ENCODE measurements at places on chromosomes 11 and 22. TPM values are rescaled to one million over a fixed set of nuclear protein-coding genes. Genes with fewer than 3 reads are reported as not detected.
A peak's percentile ranks its signal among the peaks of the same experiment; 100 is the strongest.

- no peak for DNase-seq
Measured at GRCh38 chr11:129234978-129235377, 42.9 kb upstream of the ARHGAP32 start.

- DNase-seq, result no peak
Measured at GRCh38 chr22:42862045-42862734, 5.1 kb upstream of the ARFGAP3 start.

SCUBE2 gene
- total RNA-seq, result 2.0 TPM

- no peak for DNase-seq
Measured at GRCh38 chr11:63892228-63892627, 24.7 kb downstream of the RCOR2 start.

DNA sequence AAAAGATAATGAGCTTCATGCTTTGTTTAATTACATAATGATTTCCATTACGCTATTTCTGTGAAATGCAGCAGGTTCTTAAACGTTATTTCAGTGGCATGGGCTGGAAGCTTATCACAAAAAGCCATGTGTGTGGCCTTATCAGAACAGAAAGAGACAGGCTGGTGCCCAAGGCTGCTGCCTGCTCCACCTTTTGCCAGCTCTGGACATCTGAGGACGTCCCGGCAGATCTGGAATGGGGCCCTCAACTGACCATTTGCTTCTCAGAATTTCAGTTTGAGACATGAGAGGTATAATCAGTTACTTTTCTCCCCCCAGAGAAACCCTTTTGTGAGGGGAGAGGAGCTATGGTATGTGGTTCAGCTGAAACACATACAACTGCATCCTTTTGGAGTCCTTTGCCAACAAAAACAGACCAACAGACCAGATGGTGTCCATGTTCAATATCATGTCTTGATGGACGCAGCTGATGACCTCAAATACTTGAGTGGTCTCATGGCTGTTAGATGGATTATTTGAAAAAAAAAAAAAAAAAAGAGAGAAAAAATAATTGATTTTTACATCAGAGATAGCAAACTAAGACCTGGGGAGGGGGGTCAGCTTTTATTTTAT lies 8.6 kb downstream of the CDPF1 start:
- no peak for DNase-seq

KRTAP5-8 gene
- not detected for total RNA-seq

GRCh38 chr11:73401924-73402833 lies 26.0 kb downstream of the RELT start:
- DNase-seq, result peak; percentile 46

GRCh38 chr11:33801821-33802193 lies 27.5 kb upstream of the FBXO3 start:
- no peak for DNase-seq

DNA sequence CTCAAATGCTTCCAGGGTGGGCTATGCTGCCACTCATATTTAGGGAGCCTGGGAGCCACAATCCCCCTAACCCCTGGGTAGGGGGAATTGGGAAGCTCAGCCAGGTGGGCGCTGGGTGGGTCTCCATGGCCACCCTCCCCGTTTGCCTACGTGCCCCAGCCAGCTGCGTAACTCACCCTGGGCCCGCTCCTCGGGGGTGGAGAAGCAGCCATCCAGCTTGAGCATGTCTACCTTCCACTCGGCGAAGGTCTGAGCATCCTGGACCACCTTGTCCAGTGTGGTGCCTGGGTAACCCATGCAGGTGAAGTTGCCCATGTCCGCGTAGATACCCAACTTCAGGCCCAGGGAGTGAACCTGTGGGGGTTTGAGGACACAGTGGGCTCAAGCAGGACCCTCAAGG lies 3.7 kb downstream of the NAGA start:
- no peak for DNase-seq

GRCh38 chr22:23180893-23181720 lies 798 bp downstream of the BCR start:
- peak; percentile 71 for DNase-seq

GRCh38 chr11:123640677-123641494 lies 13.5 kb downstream of the SCN3B start:
- peak; percentile 90 for DNase-seq

MS4A15 gene
- not detected for total RNA-seq

DNA sequence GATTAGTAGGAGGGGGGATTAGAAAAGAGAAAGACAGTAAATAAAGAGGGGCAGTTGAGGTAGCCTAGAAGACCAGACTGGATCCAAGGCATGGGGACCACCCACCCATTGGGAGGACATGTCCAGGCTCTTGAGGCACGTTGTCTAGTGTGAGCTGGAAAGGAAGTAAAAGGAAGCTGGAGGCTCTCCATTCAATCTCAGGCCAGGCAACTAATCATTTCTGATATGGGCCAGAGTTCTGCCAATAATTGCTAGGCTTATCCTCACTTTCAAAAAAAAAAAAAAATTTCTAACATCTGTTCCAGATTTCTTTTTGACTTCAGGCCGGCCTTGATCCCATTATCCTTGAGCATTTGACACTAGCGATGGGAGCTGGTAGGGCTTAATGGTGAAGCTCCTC lies 476.1 kb downstream of the SOX6 start:
- no peak for DNase-seq

DNA sequence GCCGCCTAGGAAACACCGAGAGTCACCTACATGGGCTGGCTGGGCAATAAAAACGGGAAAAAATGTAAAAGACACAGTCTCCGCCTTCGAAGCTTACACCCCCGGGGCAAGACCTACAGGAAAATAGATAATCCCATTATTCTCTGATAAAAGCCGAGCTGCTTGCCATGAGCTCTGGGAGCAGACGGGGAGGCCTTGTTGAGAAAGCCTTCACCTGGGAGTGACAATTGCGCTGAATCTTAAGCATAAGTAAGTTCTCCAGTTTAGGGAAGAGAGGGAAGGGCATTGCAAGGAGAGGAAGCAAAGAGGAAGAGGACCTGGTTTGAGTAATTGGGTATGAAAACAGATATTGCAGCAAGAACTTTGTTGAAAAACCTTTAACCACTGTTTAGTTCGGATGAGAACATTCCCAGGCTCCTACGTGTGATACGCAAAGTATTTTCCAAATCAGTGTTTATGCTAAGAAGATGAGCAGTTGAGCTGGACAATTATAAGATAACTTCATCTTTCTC lies 813 bp upstream of the BTBD10 start:
- DNase-seq, result no peak

DNA sequence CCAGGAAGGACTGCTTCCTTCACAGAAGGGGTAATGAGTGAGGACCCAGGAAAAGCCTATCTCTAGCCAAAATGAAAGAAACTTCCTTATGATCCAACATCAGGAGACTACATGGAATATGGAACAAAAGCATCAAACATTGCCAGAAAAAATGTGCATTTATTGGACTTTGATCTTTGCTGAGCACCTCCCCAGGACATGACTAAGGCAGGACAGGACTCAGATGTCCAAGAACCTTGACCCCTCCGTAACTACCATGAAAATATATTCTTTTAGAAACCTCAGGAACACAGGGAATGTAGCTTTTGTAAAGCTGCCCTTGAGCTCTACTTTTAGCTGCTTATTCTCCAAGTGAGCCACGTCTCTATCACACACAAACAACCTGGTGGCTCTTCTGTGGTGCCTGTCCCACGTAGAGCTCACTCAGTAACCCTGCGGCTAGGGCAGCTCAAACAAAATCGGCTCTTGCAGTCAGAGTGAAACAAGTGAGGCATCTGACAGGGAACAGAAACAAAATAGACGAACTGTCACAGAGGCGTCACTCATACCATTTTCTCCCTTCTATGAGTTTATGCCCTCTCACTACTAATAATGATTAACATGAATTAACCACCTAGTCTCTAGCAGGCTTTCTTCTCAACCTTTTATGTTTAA lies 471.5 kb upstream of the API5 start:
- no peak for DNase-seq

DNA sequence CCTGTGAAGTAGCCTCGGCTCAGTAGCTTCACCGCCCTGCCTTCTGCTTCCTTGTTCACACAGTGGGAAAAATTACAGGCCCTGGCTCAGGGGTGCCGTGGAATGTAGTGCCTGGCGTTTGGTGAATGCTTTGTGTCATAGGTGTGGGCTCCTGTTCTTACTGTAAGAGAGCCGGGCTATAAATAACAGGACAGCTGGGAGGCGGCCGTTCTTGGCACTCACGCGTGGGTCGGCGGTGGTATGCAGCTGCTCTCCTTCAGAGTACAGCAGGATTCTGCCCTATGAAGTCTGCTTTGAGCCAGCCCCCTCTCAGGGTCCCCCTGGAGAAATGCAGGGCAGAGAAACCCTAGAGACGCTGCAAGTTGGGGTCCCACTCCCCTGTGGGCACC lies 84.2 kb downstream of the CTTN start:
- DNase-seq, result no peak

GRCh38 chr11:68831124-68831523 lies 10.6 kb downstream of the CPT1A start:
- no peak for DNase-seq

LRRN4CL gene
- total RNA-seq, result 0.84 TPM
